ENCODE measurements at places on chromosomes 11 and 22.

DNA sequence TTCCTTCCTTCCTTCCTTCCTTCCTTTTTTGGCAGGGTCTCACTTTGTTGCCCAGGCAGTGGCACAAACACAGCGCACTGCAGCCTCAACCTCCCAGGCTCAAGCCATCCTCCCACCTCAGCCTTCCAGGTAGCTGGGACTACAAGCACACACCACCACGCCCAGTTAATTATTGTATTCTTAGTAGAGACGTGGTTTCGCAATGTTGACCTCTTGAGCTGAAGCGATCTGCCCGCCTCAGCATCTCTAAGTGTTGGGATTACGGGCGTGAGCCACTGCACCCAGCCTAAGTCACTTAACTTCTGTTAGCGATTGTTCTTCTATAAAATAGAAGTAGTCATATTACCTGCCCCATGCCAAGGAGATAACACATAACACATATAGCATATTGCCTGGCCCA lies 2.8 kb upstream of the SYTL2 start:
- no peak for DNase-seq

GRCh38 chr22:29470159-29470855 lies 9.7 kb upstream of the NEFH start:
- peak; percentile 73 for DNase-seq

- no peak for DNase-seq
Measured at GRCh38 chr11:32602657-32603415, 19.2 kb downstream of the EIF3M start.

DNA sequence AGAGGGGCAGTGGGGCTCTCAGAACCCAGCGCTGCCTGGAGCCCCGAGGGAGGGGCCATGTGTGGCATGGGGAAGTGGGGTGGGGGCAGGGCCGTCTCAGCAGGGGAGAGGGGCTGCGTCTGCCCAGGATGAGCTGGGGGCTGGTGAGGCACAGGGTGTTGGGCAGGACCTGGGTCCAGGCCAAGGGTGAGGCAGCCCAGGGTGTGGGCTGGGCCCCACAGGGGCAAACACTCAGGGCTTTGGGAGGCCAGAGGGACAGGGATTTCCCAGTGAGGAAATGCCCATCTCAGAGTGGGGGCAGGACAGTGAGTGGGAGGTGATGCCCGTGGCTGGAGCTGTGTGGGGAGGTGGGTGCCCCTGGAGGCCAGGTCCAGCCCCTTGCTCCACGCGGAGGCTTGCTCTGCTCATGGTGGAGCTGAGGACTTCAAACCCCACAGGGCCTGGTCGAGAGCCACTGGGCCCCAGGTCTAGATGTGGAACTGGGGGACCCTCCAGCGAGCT lies 5.4 kb downstream of the PLXNB2 start:
- no peak for DNase-seq

Measured in testis (tissue), 5 donors.